ENCODE measurements at places on chromosomes 5 and 9. TPM values are rescaled to one million over a fixed set of nuclear protein-coding genes. Genes with fewer than 3 reads are reported as not detected.

DNA sequence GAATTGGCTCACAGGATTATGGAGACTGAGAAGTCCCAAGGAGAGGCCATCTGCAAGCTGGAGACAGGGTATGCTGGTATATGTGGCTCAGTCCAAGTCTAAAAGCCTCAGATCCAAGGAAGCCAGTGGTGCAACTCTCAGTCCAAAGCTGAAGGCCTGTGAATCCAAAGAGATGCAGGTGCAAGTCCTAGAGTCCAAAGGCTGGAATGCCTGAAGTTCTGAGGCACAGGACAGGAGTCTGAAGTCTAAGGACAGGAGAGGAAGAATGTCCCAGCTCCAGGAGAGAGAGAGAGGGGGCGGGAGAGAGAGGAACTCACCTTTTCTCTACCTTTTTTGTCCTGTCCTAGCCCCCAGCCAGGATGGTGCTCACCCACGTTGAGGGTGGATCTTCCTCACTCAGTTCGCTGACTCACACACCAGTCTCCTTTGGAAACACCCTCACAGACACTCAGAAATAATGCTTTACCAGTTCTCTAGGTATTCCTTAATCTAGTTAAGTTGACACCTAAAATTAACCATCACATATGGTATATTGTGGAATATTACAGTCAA lies 49.6 kb downstream of the KCNN2 start:
- no peak for DNase-seq

GRCh38 chr5:147481874-147482705 lies 27.8 kb downstream of the DPYSL3 start:
- DNase-seq, result no peak

DNA sequence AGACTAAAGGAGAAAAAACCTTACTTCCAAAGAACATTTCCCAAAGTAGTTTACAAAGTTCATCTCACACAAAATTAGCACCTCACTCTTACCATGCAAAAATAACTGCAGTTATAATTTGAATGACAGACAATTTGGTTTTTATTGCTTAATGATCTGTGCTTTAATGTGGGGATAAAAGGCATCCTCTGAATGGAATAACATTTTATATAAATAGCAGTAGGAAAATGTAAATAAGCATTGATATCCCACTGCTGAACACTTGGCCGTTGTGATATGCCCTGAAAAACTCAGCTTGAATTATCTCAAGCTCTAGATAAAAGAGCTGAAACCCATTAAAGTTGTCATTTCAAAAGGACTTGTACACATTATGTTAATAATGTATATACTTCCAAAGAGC lies 93.2 kb downstream of the OSMR start:
- DNase-seq, result no peak

DNA sequence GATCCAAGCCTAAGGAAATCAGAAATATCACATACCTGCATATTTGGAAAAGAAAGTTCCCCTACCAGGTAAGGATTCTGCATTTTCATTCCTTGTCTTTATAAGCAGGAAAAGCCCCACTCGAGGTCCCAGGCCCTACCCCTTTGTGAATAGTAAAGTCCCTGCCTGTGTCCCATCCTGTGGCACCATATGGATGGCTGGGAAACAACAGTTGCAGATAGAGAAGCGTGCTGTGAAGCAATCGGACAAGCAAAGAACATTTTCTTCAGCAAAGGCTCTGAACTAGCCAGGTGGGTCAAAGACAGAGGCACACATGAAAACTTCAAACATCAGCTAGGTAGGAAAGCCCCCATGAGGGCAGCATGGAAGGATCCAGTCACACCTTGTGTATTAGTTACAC lies 169.3 kb downstream of the NR2F1-AS1 start:
- peak; percentile 62 for DNase-seq

Gene PCDHB10
- total RNA-seq, result not detected

Gene KLHL9
- 5.0 TPM for total RNA-seq

DNA sequence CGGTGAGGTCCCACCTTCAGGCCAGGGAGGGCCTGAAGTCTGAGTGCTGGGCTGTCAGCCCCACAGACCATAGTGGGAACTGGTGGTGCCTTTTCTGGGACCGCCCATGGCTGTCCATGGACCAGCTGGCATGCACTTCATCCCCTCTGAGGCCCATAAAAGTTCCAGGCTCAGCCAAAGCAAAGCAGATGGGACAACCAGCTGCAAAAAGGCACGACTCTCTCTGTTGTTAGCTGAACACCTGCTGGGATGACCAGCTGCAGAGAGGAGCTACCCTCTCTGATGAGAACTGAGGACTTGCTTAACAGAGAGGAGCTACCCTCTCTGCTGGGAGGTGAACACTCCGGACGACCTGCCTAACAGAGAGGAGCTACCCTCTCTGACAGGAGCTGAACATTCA lies 844.3 kb upstream of the DMAC1 start:
- no peak for DNase-seq

GRCh38 chr5:146229222-146229621 lies 25.8 kb downstream of the RBM27 start:
- DNase-seq, result no peak

DNA sequence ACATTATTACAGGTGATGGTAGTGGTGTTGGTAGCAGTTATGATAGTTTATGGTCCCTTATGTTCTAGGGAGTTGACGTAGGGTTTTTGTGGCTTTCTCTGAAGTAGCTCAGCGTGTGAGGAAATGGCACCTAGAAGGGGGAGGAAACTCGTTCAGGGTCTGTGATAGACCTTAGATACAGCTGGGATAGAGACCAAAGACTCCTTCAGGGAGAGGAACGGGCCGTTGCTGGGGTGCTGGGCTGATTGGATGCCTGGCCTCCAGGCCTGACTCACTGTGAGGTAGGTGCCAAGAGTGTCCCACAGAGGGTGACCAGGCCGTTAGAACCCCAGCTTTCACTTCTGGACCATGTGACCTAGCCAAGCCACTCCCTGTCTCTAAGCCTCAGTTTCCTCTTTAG lies 96.6 kb downstream of the DAB2IP start:
- DNase-seq, result no peak

Gene HOMER1
- total RNA-seq, result 27.7 TPM

GRCh38 chr5:32254881-32255539 lies 57.7 kb downstream of the MTMR12 start:
- peak; percentile 18 for DNase-seq

DNA sequence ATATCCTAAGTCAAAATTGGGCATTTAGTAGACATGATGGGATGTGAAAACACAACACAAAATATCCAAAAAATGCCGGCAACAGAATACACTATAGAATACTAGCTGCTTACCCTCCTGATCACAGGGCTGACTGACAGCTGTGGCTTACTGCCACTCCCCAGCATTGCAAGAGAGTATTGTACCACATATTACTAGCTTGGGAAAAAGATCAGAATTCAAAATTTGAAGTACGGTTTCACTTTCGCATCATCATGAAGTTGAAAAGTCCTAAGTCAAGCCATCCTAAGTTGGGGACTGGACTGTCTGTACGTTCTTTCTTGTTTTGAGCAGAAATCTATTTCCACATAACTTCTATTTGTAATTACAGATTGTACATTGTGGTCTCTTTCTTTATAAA lies 851.4 kb downstream of the MAT2B start:
- no peak for DNase-seq

Gene PCDHGA12
- total RNA-seq, result not detected

- DNase-seq, result no peak
Measured at GRCh38 chr9:121268598-121268850, 562 bp downstream of the GSN start.

DNA sequence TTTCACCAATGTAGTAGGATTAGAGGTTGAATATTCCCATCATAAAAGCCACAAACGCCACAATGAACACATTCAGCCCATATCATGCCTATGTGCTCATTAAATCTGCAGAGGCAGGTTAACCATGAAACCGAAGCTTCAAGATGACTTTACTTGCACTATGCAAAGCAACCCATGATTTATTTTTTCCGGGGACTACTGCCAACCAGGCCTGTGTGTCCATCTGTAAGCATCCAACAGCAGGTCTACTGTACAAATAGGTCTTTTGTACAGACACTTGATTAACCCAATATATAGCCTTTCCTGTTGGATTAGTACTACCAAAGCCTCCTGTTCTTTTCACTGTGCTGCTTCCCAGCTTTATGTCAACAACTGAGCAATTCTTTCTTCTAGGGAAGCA lies 104.9 kb upstream of the CDH10 start:
- DNase-seq, result no peak

- DNase-seq, result peak; percentile 37
Measured at GRCh38 chr5:180281706-180282105, 10.2 kb downstream of the MAPK9 start.

DNA sequence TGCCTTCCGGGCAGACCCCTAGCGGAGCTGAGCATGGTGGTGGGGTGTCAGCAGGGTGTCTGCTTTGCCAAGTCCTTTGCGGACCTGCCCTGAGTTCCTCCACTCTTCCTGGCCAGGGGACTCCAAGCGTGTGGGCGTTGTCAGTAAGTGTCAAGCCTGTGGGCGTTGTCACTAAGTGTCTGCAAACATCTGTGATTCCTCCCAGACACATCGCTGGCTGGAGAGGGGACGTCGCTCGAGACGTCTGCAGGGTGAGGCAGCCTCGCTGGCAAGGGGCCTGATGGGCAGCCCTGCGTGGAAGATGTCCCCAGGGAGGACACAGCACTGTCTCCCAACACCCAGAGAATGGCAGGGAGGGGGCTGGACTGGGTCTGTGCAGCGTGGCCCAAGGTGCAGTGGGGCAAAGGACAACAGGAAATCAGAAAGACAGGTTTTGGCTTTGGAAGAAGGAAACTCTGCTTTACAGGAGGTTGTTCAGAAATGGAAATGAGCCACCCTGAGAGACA lies 28.8 kb downstream of the ADAMTSL2 start:
- no peak for DNase-seq

DNA sequence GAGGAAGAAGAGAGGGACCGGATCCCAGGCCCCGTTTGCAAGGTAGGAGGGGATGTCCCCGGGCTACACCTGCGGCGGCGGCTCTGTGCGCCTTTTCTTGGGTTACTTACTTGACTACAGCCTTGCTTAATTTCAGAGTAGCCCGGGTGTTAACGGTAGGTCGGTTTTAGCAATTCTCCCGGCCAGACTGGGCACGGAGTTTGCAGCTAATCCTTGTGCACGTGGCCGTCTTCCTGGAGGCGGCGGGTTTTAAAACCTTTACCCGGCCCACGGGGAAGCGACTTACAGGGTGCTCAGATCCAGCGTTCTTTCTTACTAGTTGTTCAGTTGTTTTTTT lies 313 bp downstream of the BRIX1 start:
- no peak for DNase-seq

GRCh38 chr5:60972231-60972630 lies 27.2 kb downstream of the NDUFAF2 start:
- no peak for DNase-seq

Gene KIF2A
- 62.8 TPM for total RNA-seq

DNA sequence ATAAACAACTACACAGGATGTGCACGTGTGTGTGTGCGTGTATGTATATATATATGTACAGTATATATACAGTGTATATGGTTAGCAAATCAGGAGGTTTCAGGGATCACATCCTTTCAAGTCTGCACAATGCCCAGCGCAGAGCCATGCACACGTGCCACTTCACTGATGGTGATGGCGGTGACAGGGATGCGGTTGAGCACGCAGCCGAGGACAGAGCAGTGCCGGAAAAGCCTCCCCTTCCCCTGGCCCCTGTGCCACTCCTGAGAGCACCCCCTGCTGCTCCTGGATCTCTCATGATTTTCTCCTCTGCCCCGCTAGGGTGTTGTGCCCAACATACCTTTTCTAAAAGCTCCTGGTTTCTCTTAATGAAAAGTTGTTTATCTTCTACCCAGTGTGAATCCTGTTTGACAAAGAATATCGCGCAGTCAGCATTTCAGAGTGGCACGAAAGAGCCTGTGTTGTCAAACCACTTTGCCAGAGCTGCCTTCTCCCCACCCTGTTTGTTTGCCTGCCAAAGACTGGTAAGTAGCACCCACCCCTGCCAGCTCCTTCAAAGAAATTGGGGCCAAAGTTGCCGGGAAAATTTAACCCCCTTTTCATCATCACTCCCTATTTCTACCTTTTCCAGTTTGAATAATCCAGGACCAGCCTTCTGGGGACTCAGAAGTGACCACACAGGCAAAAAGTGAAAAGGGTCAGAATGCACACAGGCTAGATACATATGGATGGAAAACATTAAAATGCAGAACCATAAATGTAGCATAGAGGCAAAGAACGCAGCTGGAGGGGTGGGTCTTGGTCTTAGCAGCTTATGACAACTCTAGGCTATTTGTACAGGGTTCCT lies 126.2 kb upstream of the DPYSL3 start:
- no peak for DNase-seq

- no peak for DNase-seq
Measured at GRCh38 chr9:94843134-94843533, 116.6 kb downstream of the AOPEP start.

- peak; percentile 69 for DNase-seq
Measured at GRCh38 chr9:68706363-68707201, 1.5 kb downstream of the PIP5K1B start.

Gene CLINT1
- 106 TPM for total RNA-seq

Gene PDE6A
- not detected for total RNA-seq

Gene C9orf72
- 6.0 TPM for total RNA-seq

GRCh38 chr5:25286319-25286718 lies 641.5 kb upstream of the CDH10 start:
- DNase-seq, result no peak

Gene STKLD1
- 1.1 TPM for total RNA-seq

Gene ELAVL2
- total RNA-seq, result not detected

DNA sequence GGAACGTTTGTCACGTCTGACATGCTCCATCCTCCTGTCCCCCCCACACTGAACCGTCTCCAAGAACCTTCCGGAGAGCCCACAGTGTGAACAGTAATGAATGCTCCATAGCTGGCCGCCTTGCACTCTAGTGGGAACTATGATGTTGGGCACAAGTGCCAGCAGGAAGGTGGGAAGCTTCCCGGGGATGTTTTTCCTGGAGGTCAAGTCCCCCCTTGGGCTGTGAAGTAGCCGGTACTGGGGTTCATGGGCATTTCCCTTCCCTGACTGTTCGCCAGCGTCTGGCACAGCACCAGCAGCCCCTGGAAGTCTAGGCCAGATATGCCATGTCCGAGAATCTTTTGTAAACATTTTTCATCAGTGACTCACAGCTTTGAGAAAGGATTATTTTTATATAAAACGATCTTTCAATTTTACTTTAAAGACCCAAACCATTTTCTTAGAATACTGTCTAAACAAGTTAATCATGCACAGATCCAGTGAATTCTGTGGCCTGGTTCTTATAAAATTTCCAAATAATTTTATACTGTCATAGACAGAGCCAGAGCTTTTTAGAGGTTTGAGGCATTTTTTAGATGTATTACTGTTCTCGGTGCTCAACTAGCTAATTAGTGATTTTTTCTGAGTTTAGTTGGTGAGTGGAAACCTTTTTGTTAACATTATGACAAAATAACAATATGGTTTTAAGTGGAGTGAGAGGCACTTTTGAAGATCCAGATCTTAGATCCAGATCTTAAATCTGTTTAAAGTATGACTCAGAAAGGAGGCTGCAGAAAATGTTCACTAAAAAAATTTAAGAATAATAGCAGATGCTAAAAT lies 11.6 kb downstream of the ABL1 start:
- DNase-seq, result peak; percentile 40

Gene PLAA
- total RNA-seq, result 19.8 TPM

Gene SLC6A3
- total RNA-seq, result not detected

- DNase-seq, result peak; percentile 96
Measured at GRCh38 chr9:27712806-27713205, 139.5 kb upstream of the C9orf72 start.

Gene PCDHA13
- total RNA-seq, result 0.86 TPM

Gene ROPN1L
- 4.0 TPM for total RNA-seq

GRCh38 chr9:20398536-20399338 lies 223.6 kb downstream of the MLLT3 start:
- no peak for DNase-seq

Gene KIAA0825
- 1.8 TPM for total RNA-seq
